ENCODE measurements at places on chromosomes 5 and 9. TPM values are rescaled to one million over a fixed set of nuclear protein-coding genes. Genes with fewer than 3 reads are reported as not detected.

SPINK13 gene
- total RNA-seq, result 1.4 TPM

PCDHA1 gene
- 0.11 TPM for total RNA-seq

PCDHGA5 gene
- total RNA-seq, result 5.6 TPM

ADRA1B gene
- total RNA-seq, result 0.13 TPM

CDC20B gene
- not detected for total RNA-seq

PCDH12 gene
- 2.8 TPM for total RNA-seq

TTLL11 gene
- total RNA-seq, result 6.7 TPM

ORM1 gene
- not detected for total RNA-seq

Data from articular chondrocyte of knee joint (primary cell).